Retina (tissue), 1 donor: ENCODE measurements at places on chromosomes 3 and 15.

GRCh38 chr3:186307594-186308221 is 54.3 kb downstream of the DGKG start:
- DNase-seq = no peak

- DNase-seq = no peak
Observed at GRCh38 chr15:60477916-60478565, 901 bp downstream of the ICE2 start.

GRCh38 chr3:7144697-7145308 is 283.9 kb downstream of the GRM7 start:
- no peak for DNase-seq

GRCh38 chr3:33385423-33385822 is 54.8 kb downstream of the UBP1 start:
- DNase-seq = no peak

GRCh38 chr3:36393563-36393962 is 13.3 kb downstream of the STAC start:
- no peak for DNase-seq

DNA sequence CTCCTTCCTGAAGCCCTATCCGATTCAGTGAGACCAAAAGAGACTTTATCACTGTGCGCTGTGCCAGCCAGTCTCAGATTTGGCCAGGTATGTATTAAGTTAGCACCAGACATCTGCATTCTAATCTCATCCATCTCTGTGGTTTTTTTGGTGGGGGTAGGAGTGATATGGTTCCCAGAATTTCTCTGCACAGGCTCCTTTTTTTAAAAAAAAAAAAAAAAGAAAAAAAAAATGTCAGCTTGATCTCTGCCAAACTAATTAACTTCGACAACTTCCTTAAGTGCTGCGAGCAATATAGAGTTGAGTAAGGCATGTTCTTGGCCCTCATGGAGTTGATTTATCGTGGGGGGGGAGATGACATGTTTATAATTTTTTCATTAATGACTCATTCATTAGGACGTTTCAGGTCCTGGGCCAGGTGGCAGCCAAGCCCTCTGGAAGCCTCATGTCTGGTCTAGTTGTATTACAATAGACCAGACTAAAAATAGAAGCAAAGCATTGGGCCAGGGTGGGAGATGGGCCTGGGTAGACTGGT is 12.9 kb downstream of the SLCO3A1 start:
- no peak for DNase-seq

DNA sequence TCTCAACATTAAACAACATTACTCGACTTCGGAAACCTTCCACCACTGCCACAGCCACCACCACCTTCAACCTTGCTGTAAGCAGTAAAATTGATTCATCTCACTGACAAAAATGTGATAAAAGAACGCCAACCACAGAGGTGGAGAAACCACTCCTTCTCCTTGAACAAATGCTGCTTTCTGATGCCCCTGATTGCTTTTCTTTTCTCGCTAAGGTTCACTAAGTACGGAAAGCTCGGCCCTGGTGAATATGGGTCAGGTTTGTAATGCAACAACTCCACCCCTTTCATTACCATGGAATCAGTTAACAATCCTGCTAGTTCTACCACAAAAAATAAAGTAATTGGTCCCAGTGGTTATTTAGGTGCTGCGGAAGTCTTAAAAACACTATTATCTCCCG is 44.9 kb downstream of the MEIS2 start:
- DNase-seq = peak; percentile 42

GRCh38 chr15:52382647-52383046 is 87.0 kb upstream of the MYO5C start:
- DNase-seq = no peak

GRCh38 chr3:58743296-58743695 is 76.7 kb upstream of the FAM3D start:
- no peak for DNase-seq

DNA sequence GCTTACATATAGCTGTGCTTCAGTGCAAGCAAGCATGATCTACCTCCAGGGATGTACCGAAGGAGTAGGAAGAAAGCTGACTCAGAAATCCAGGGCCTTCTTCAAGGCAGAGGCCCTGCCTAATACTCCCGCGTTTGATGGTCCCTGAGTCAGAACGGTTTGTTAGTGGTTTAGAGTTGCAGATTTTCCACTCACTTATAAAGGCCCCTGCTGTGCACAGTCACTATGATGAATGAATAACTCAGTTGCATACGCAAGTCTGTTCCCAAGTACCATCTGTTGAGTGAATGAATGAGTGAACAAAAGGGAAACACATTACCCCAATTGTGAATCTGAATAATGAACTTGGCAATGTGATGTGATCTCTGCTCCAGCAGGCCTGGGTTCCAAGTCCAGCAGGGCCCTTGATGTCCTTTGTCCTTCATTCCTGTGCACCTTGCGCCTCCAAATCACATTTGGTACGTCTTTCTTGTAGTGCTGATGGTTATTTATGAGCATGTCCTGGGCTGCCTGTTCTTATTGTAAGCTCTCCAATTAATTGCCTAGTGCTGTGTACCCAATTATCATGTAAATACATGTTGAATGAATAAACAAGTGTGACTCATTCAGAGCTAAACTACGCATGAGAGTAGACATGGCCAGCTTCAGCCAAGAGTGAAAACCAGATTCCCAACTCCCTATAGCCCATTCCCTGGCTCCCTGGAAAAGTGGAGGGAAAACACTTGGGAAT is 85.3 kb upstream of the LIMD1 start:
- DNase-seq = peak; percentile 53

- no peak for DNase-seq
Observed at GRCh38 chr15:58777107-58777506, 6.0 kb downstream of the MINDY2 start.

- DNase-seq = peak; percentile 88
Observed at GRCh38 chr15:64905119-64905831, 6.4 kb upstream of the ANKDD1A start.

GRCh38 chr3:178584722-178585380 is 48.6 kb downstream of the KCNMB2 start:
- no peak for DNase-seq

- no peak for DNase-seq
Observed at GRCh38 chr3:169260296-169260695, 403.2 kb downstream of the MECOM start.

DNA sequence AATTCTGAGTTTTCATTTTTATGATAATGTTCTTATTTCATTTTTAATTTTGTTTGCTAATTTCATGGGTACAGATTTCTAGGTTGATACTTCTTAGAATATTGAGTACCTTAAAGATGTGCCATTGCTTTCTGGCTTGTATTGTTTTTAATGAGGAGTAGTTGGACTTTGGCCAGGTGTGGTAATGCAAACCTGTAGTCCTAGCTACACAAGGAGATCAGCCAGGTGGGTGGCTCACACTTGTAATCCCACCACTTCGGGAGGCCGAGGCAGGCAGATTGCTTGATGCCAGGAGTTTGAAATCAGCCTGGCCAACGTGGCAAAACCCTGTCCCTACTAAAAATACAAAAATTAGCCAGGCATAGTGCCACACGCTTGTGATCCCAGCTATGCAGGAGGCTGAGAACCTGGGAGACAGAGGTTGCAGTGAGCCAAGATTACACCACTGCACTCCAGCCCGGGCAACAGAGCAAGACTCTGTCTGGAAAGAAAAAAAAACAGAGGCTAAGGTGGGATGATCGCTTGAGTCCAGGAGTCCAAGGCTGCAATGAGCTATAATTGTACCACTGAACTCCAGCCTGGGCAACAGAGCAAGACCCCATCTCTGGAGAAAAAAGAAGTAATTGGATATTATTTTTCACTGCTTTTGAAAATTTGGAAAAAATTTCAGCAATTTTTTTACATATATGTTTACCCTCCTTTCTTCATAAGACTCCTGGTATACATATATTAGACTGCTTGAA is 198.0 kb downstream of the ALCAM start:
- no peak for DNase-seq

GRCh38 chr3:14649466-14649865 is 2.1 kb upstream of the CCDC174 start:
- DNase-seq = no peak
